ENCODE measurements at places on chromosomes 11 and 22.

GRCh38 chr11:88520391-88520790, 182.9 kb upstream of the CTSC start:
- no peak overlapping the region for H3K4me3 ChIP-seq
- H3K27me3 ChIP-seq = no peaks in the 10 kb centered on the region
- no peaks in the 10 kb centered on the region for H3K36me3 ChIP-seq

- no peaks in the 10 kb centered on the region for H3K27me3 ChIP-seq
- H3K4me1 ChIP-seq = peaks cover 7% of the 10 kb centered on the region
- no peak for DNase-seq
- H3K36me3 ChIP-seq = no peaks in the 10 kb centered on the region
- no peak overlapping the region for H3K27ac ChIP-seq
Measured at GRCh38 chr11:16347928-16348685, 8.2 kb downstream of the SOX6 start.

DNA sequence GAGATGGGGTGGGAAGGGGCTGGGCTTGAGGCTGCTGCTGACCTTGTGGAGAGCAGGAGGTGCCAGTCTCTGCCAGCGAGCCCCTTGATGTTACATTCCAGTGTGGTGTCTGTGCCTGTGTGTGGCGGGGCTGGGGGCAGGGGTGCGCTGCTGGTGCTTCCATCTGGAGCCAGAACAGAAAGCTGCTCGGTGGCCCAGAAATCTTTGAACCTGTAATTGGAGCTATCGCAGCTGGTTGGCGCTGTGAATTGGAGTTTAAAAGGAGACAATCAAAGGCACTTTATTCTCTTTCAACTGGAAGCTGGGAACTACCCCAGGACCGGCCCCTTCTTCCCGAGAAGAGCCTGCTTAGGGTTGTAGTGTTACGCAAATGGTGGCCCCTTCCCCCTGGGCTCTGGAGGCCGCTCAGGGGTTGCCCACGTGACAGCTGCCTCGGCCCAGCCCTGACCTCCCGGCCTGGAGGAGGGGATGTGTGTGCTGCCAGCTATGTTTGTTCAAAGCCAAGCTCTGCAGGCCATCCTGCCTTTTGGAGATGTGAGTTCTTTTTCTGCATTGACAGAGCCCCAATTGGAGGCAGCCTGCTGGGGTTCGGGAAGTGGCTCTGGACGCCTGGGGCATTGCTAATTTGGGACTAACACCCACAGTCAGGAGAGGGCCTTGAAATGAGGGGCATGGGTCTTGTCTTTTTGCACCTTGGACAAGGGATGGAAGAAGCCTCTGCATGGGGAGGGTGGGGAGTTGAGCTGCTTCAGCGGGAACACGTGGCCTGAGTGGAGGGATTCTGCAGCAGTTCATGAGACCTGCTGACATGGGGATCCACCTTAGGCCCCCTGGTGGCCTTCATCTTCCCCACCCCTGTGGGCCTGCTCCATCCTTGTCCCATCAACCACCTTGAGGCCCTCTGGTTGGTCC, 14.0 kb upstream of the ARSA start:
- H3K27me3 ChIP-seq = peaks cover 47% of the 10 kb centered on the region
- peaks cover 13% of the 10 kb centered on the region for H3K4me1 ChIP-seq
- H3K4me3 ChIP-seq = no peak overlapping the region
- DNase-seq = peak; percentile 69
- no peak overlapping the region for H3K27ac ChIP-seq

- no peaks in the 10 kb centered on the region for H3K4me1 ChIP-seq
- H3K27ac ChIP-seq = no peak overlapping the region
- H3K36me3 ChIP-seq = no peaks in the 10 kb centered on the region
- H3K4me3 ChIP-seq = no peak overlapping the region
- H3K27me3 ChIP-seq = no peaks in the 10 kb centered on the region
- DNase-seq = no peak
Measured at GRCh38 chr11:86638673-86639072, 33.7 kb downstream of the ME3 start.

DNA sequence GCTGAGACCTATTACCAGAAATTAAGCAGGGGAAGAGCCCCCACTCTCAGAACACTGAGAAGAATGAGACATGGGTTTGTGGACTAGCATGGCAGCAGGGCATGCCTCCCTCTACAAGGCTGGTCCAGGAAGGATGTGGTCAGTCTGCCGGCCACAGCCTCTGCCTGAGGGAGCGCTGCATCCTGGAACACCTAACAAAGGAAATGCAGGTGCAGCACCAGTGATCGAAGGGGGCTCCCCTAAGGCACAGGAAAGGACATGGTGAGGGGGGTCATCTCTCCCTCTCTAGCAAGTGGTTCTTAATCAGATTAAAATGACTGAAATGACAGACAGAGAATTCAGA, 40.6 kb upstream of the ARL14EP start:
- H3K4me1 ChIP-seq = no peaks in the 10 kb centered on the region
- H3K36me3 ChIP-seq = no peaks in the 10 kb centered on the region
- H3K27ac ChIP-seq = no peak overlapping the region
- no peaks in the 10 kb centered on the region for H3K27me3 ChIP-seq

GRCh38 chr22:29768052-29768693, 1.0 kb downstream of the UQCR10 start:
- peaks cover 16% of the 10 kb centered on the region for H3K36me3 ChIP-seq
- H3K27ac ChIP-seq = no peak overlapping the region
- peaks cover 25% of the 10 kb centered on the region for H3K4me1 ChIP-seq
- peak overlapping the region; percentile 80 for H3K4me3 ChIP-seq
- no peaks in the 10 kb centered on the region for H3K27me3 ChIP-seq
- no peak for DNase-seq

DNA sequence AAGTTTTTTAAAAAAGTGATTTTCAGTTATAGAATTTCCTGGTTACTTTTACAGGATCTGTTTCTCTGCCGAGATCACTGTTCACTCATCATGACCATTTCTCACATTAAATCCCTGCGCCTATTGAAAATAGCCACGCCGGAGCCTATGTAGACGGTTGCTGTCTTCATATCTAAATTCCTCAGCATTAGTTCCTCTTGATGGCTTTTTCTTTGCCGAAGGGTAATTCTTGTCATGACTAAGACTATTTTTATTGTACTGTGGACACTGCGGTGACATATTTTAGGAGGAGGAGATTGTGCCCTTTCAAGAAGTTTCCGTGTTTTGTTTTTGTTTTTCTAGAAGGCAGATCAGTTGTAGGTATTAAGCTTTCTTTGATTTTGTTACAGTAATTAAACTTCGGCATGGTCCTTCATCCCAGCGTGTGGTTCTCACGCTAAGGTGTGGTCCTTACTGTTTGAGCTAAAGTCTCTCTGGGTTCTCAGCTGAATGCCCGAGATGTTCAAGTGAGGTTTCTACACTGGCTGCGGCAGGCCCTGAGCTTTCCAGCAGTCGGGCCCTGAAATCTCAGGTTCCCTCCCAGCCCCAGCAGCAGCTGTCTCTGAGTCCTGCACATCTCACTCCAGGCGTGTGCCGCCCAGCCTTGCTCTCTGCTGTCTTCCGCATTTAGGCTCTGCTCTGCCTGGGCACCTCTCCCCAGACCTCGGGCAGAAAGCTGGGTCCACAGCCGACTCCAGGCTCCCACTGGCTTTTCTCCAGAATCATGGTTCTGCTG, 1110.5 kb downstream of the TBC1D22A start:
- no peaks in the 10 kb centered on the region for H3K27me3 ChIP-seq
- no peak for DNase-seq
- H3K4me1 ChIP-seq = no peaks in the 10 kb centered on the region
- H3K36me3 ChIP-seq = no peaks in the 10 kb centered on the region

DNA sequence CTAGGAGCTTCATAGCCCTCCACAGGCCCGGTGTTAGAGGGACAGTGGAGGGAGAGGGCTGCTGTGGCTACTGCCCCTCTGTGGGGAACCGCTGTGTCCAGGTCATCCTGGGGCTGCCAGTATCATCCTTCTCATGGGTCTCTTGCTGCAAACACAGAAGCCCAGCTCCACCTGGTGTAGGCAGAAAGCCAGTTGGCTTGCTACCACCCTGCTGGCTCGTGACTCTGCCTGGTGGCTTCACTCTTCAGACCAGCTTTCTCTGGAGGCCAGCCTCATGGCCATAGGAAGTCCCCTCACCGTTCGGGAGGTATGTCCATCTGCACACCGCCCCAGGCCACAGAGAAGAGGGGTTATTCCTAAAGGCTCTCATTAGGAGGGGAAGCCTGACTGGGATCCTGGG, 19.4 kb upstream of the SUSD2 start:
- H3K4me1 ChIP-seq = peaks cover 27% of the 10 kb centered on the region
- H3K36me3 ChIP-seq = peaks cover 37% of the 10 kb centered on the region
- no peaks in the 10 kb centered on the region for H3K27me3 ChIP-seq
- H3K4me3 ChIP-seq = no peak overlapping the region
- DNase-seq = no peak
- no peak overlapping the region for H3K27ac ChIP-seq

DNA sequence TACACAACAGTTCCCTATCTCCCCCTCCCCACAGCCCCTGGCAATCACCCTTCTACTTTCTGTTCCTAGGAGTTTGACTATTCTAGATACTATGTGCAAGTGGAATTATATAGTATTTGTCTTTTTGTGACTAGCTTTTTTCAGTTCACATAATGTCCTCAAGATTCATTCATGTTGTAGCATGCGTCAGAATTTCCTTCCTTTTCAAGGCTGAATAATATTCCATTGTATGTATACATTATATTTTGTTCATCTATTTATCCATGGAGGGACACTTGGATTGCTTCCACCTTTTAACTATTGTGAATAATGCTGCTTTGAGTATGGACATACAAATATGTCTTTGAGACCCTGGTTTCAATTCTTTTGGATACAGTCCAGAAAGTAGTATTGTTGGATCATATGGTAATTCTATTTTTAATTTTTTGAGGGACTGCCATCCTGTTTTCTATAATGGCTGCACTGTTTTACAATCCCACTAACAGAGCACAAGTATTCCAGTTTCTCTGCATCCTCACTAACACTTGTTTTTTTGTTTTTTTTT, 128.8 kb downstream of the ARHGAP42 start:
- H3K27me3 ChIP-seq = no peaks in the 10 kb centered on the region
- no peaks in the 10 kb centered on the region for H3K36me3 ChIP-seq
- H3K4me1 ChIP-seq = no peaks in the 10 kb centered on the region
- H3K4me3 ChIP-seq = no peak overlapping the region
- no peak for DNase-seq

DNA sequence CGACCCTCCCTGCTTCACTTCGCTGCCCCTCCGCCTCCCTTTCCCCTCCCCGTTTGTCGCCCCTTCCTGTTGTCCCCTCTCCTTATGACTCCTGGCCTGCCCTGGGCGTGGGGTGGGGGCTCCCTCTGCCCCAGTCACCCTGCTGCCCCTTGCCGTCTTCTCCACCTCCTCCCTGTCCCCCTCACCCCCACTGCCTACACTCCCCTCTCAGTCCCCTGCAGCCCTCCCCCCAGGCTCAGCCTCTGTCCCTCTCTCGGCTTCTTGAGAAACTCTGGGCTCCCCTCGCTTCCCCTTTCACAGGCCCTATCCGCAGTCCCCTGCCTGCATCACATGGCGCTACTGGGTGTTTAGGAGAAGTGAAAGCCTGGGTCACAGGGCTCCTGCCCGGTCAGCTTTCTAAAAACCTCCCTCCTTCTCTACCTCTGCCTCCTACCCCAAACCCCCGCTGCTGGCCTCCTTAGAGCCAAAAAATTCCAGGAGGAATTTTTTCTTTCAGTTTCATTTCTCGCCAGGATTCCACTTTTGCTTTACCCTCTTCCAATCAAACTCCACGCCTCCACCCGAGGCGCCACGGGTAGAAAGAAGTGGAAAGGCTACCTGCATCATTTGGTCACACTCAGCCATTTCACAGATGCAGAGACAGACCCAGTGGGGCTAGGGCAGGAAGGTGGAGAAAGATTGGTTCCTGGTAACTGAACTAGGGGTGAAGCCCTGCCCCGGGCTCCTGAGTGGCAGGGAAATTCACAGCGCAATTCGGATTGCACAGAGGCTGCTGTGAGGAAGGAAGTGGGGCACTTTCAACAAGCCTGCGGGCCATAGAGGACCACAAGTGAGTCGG, at the start of gene SLC15A3:
TSS of gene SLC15A3 (minus strand) at position 273 of the 838 bp plus-strand sequence. CDS start 625 bp downstream, outside the sequence.
- peak; percentile 80 for DNase-seq
- peak within 1 kb of the TSS; percentile 49 for H3K4me3 ChIP-seq
- H3K36me3 ChIP-seq = no peaks in the 10 kb centered on the region
- peaks cover 40% of the 10 kb centered on the region for H3K4me1 ChIP-seq
- no peaks in the 10 kb centered on the region for H3K27me3 ChIP-seq
- peak within 1 kb of the TSS; percentile 77 for H3K27ac ChIP-seq

- DNase-seq = no peak
- H3K27me3 ChIP-seq = no peaks in the 10 kb centered on the region
- H3K4me1 ChIP-seq = no peaks in the 10 kb centered on the region
- H3K36me3 ChIP-seq = peaks cover 77% of the 10 kb centered on the region
Measured at GRCh38 chr22:21681566-21682370, 16.0 kb downstream of the PPIL2 start.

DNA sequence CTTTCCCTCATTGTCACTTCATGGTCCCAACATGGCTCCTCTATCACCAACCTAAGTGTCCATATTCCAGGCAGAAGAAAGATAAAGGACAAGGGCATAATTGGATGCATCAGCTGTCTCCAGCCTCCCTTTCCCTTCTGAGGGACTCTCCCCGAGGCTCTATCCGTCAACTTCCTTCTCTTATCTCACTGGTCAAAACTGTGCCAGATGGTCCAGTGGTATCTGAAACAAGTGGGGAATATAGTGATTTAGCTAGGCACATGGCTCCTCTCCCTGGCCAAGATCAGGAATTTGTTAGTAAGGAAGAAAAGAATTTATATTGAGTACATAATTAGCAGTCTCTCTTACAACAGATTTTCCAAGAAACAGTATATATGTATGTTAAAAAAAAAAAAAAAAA, 12.6 kb upstream of the SPON1 start:
- no peak overlapping the region for H3K4me3 ChIP-seq
- peaks cover 1% of the 10 kb centered on the region for H3K27me3 ChIP-seq
- no peaks in the 10 kb centered on the region for H3K36me3 ChIP-seq
- no peaks in the 10 kb centered on the region for H3K4me1 ChIP-seq

- H3K36me3 ChIP-seq = no peaks in the 10 kb centered on the region
- H3K4me3 ChIP-seq = peak overlapping the region; percentile 39
- peak overlapping the region; percentile 88 for H3K27ac ChIP-seq
- H3K27me3 ChIP-seq = no peaks in the 10 kb centered on the region
- peaks cover 22% of the 10 kb centered on the region for H3K4me1 ChIP-seq
- DNase-seq = no peak
Measured at GRCh38 chr22:29030618-29031226, 30.9 kb downstream of the C22orf31 start.

DNA sequence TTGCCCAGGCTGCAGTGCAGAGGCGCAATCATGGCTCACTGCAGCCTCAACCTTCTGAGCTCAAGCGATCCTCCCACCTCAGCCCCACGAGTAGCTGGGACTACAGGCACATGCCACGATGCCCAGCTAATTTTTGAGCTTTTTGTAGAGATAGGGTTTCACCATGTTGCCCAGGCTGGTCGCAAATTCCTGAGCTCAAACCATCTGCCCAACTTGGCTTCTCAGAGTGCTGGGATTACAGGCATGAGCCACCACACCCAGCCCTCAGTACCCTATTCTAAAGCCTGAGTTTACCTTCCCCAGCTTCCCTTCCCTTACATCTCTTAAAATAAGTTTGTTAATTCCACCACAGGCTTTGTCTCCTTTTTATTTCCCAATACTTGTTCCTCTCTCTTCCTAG, 59.1 kb downstream of the AMBRA1 start:
- no peak overlapping the region for H3K4me3 ChIP-seq
- no peak overlapping the region for H3K27ac ChIP-seq
- DNase-seq = no peak
- H3K27me3 ChIP-seq = no peaks in the 10 kb centered on the region
- H3K4me1 ChIP-seq = peaks cover 6% of the 10 kb centered on the region
- peaks cover under 1% of the 10 kb centered on the region for H3K36me3 ChIP-seq

All from suprapubic skin (tissue), 4 donors.